ENCODE measurements at places on chromosomes 1 and 21. TPM values are rescaled to one million over a fixed set of nuclear protein-coding genes. Genes with fewer than 3 reads are reported as not detected.

GRCh38 chr1:187261637-187262036, 432.9 kb downstream of the PLA2G4A start:
- DNase-seq = peak; percentile 10

DNA sequence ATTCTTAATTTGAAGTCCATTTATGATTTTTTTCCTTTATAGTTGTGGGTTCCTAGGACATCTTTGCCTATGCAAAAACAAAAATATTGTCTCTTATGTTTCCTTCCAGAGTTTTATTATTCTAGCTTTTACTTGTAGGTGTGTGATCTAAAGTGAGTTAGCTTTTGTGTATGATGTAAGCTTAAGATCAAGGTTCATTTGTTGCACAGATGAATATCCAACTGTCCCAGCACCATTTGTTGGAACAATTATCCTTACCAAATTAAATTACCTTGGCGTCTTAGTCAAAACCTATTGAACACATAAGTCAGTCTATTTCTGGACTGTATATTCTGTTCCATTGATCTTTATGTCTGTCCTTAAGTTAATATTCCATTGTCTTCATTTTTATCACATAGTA, 337.6 kb downstream of the ZP4 start:
- no peak for DNase-seq

GRCh38 chr1:55244476-55245099, 29.4 kb upstream of the USP24 start:
- no peak for DNase-seq

DNA sequence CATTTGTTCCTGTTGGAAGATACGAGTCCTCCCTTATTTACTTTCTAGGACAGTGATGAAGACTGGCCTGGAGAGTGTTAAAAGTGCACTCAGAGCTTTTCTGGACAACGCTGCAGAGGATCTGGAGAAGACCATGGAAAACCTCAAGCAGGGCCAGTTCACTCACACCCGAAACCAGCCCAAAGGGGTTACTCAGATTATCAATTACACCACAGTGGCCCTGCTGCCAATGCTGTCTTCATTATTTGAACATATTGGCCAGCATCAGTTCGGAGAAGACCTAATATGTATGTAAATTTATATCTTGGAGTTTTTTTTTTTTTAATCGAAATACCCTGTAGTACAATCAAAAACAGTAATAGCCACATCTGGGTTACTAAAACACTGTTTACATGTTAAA, 190.5 kb downstream of the ZP4 start:
- DNase-seq = no peak

- DNase-seq = no peak
Measured at GRCh38 chr1:63906047-63906704, 132.4 kb downstream of the ROR1 start.

DNA sequence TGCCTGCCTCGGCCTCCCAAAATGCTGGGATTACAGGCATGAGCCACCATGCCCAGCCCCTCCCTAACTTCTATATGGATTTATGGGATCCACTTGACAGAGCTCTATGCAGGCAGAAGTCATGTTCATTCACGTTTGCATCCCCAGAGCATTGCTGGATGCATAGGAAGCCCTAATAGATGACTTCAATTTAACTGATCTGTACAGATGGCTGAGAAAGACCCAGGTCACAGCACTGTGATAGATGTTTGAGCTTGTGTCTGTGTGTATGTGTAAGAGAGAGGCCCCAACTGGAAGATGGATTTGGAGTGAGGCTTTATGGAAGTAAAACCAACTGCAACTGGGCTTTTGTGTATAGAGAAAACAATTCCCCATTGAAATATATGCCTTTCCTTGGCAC, 30.9 kb upstream of the PLXNA2 start:
- DNase-seq = no peak

- no peak for DNase-seq
Measured at GRCh38 chr1:89670711-89671110, 37.8 kb downstream of the LRRC8C start.

GRCh38 chr21:38772646-38773045, 33.1 kb upstream of the ETS2 start:
- no peak for DNase-seq

DNA sequence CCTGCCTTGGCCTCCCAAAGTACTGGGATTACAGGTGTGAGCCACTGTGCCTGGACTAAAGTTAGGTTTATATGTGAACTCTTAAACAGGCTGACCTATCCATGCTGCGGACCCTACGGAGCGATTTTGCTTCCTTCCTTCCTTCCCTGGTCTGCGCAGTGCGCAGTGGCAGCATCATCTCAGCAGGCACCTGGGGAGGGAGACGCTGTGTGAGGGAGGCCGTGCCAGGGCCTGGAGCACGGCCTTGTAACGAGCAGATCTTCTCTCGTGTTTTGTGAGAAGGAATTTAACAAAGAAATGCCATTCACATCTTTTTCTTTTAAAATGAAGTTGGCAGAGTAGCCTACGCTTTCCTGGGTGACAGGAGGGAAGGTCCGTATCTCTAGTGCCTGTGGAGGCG, 45.8 kb downstream of the PKNOX1 start:
- DNase-seq = no peak

DNA sequence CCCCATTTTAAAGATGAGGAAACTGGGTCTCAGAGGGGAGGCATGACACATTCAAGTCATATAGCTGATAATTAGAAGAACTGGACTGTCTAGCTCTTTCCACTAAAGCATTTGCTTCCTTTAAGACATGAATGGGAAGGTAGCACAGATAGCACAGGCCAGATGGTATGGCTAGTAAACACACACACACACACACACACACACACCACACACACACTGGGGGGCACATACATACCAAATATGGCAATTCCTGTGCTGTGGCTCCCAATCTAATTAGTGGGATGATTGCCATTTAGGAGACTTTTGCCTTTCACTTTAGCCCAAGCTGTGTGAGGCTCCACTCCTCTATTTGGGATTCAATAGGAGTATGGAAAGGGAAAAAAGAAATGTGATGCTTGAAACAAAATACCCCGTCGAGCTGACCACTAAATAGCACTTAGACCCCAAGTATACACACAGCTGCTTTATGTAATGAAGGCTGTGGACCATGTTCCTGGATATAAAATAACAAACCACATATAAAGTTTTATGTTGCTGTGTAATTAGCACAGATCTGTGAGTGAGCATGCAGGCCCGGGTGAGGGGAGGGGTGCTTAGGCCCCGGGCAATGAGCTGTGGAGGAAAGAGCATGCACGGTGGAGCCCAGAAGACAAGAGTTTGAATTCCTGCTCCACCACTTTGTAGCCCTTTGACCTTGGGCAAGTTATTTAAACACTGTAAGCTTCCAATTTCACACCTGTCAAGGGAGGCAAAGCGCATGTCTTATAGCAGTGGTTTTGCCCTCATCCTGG, 6.8 kb upstream of the TRABD2B start:
- DNase-seq = peak; percentile 61

GRCh38 chr1:81840805-81841204, 40.1 kb downstream of the ADGRL2 start:
- no peak for DNase-seq

DNA sequence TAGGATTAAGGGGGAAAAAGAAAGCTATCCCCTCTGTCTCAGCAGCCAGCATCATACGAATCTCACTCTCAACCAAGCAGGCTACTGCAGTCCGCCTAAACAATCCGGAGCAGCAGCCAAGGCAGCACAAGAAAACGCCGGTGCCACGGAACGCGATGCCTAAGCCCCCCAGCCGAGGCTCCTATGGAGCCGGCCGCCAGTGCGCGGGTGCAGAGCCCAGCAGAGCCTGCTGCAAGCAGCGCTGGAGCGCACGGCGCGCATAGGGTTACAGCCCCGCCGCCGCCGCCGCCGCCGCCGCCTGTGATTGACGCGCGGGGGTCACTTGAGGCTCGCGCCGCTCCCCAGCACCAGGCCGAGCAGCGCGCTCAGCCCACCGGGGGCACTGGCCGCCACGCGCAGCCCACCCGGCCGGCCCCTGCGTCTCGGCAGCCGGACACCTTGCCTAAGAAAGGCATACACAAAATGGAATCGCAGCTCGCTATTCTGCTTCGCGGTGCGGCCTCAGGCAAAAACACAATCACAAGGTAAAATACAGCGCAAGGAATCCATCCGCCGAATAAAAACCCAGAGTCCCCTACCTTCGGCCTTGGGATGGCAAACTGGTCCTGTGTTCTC, 780 bp downstream of the HIVEP3 start:
- DNase-seq = no peak

DNA sequence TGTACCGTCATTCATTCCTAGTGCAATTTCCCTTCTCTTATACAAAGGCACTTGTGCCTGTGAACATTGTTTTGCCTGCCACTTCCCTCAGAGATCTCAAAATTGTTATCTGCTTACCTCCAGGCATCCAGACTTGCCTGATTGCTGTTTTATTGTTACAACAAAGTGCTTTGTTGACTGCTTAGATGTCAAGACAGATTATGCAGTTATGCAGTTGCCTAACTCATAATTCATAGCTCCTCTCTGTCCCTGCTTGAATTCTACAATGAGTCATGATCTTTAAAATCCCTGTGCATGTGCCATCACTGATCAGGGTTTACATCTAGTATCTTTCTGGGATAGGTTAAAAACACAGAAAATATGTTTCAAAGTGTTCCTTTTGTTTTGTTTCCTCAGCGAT, 24.5 kb downstream of the CXADR start:
- DNase-seq = no peak

GRCh38 chr21:45862543-45863207, 118.9 kb upstream of the COL6A1 start:
- DNase-seq = no peak

DNA sequence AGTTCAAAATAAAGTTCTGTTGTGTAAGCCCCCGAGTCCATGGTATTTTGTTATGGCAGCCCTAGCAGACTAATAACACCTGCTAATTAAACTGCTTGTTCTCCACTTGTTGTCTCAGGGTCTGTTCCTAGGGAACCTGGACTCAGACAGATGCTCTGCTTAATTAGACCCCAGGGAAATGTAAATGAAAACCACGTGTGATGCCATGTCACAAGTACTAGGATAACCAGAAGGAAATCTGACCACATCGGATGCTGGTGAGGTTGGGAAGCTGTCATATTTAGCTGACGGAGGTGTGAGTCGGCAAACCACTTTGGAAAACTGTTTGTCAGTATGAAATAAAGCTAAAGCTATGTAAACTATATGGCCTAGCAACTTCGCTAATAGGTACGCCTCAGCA, 19.6 kb downstream of the EDN2 start:
- no peak for DNase-seq

DNA sequence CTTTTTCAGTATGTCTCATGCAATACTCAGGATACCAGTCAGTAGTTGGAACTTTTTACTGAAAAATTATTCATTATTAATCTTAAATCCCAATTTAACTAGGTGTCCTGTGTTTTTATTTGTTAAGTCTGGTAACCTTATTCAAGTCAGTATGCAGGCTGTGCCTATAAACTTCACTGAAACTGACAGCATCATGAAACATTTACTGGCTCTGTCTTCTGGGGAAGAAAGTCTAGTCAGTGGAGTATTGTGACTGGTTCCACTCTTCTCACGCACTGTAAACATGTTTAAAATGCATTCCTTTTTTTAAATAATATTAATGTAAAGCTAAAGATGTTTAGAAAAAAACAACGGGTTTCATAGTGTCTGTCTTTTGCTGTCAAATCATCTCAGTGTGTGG, 739.7 kb downstream of the LTN1 start:
- no peak for DNase-seq

DNA sequence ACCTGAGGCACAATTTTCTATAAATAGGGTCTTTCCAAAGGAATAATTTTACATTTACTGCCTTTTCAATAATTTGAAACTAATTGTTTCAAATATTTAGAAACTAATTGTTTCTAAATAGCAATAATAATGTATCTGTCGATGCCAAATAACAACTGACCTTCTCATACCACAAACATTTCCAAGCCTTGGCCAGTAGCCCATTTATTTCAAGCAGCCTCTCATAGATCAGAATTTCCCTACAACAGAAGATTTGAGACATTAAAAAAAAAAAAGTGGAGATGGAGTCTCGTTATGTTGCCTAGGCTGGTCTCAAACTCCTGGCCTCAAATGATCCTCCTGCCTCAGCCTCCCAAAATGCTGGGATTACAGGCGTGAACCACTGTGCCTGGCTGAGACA, 2.1 kb upstream of the GFI1 start:
- DNase-seq = no peak

GRCh38 chr1:211734791-211735190, 59.4 kb upstream of the NEK2 start:
- DNase-seq = no peak

- no peak for DNase-seq
Measured at GRCh38 chr1:184150776-184151531, 99.4 kb downstream of the TSEN15 start.

- peak; percentile 59 for DNase-seq
Measured at GRCh38 chr21:36321325-36322082, 1.5 kb downstream of the MORC3 start.

- DNase-seq = peak; percentile 89
Measured at GRCh38 chr1:200103966-200104583, 76.6 kb downstream of the NR5A2 start.

GRCh38 chr1:245245021-245245667, 90.4 kb downstream of the KIF26B start:
- DNase-seq = peak; percentile 74

DNA sequence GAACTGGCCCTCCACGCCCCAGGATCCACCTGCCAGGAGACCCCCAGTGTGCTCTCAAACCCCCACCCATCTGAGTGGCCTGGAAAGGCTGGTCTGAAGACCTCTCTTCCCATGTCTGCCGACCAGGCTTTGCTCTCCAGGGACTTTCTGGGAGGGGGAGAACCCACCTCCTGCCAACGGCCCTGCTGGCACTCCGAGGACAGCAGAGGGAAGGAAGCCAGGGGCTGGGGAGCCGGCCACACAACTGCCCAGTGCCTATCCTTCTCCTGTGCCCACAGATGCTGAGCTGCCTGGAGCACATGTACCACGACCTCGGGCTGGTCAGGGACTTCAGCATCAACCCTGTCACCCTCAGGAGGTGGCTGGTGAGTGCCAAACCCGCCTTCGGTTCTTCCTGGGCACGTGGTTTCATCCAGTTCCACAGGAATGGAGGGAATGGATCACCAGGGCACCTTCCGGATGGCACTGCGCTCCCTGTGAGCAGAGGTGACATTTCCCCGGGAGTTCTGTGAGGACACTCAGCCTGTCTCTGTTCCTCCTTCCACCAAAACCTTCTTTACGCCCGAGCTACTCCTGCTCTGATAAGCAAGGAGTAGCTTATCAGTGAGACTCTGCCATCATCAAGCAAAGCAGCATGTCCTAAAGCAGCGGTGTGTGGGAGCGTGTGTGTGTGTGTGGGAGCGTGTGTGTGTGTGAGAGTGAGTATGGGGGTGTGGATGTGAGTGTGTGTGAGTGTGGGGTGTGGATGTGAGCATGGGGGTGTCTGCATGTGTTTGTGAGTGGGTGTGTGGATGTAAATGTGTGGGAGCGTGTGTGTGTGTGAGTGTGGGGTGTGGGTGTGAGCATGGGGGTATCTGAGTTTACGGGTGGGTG, 105.5 kb downstream of the PDE9A start:
- DNase-seq = no peak

GRCh38 chr1:241972703-241973369, 15.3 kb downstream of the BECN2 start:
- DNase-seq = peak; percentile 4

The GON4L gene
- polyA plus RNA-seq = 51.0 TPM

The CFHR2 gene
- polyA plus RNA-seq = not detected

The ZRANB2 gene
- polyA plus RNA-seq = 131 TPM

The MROH7 gene
- 25.1 TPM for polyA plus RNA-seq

The SYT6 gene
- 0.76 TPM for polyA plus RNA-seq

The PPM1J gene
- polyA plus RNA-seq = 0.52 TPM

The NR1I3 gene
- 13.1 TPM for polyA plus RNA-seq

The RHBG gene
- 35.4 TPM for polyA plus RNA-seq

The SERPINC1 gene
- 0.54 TPM for polyA plus RNA-seq

The MAP3K21 gene
- polyA plus RNA-seq = 11.0 TPM

The MRPS21 gene
- polyA plus RNA-seq = 55.3 TPM

The OR2L3 gene
- polyA plus RNA-seq = not detected

The CR1L gene
- 0.45 TPM for polyA plus RNA-seq

The OR2M3 gene
- polyA plus RNA-seq = not detected

The CELA3A gene
- polyA plus RNA-seq = 0.25 TPM
